Stimulated activated CD4-positive, alpha-beta T cell treated with anti-CD3 and anti-CD28 coated beads, Interleukin-2, amount 100 ng/mL, for 24 hours (primary cell): ENCODE measurements at places on chromosomes 1 and 21.

- no peak for DNase-seq
Measured at GRCh38 chr1:5986018-5986417, 6.2 kb downstream of the NPHP4 start.

GRCh38 chr1:109846846-109847245 lies 63.8 kb upstream of the CSF1 start:
- no peak for DNase-seq

DNA sequence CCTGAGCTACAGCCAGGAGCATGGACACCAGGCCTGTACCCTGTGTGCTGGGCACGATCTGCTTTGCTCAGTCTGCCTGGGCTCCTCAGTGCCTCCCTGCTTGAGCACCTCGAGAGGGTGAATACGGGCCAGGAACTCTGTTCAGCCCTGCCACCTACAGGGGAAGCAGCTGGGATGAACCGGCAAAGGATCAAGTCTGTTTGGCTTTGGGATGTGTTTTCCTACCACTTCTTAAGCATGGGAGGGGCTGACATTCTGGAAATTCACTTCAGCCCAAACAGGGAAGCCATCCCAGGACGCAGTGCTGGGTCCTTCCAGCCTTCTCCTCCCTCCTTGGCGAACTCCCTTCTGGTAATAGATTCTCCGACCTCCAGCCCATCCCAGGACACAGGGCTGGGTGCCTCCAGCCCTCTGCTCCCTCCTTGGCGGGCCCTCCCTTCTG lies 55.8 kb upstream of the SELENON start:
- DNase-seq = no peak

DNA sequence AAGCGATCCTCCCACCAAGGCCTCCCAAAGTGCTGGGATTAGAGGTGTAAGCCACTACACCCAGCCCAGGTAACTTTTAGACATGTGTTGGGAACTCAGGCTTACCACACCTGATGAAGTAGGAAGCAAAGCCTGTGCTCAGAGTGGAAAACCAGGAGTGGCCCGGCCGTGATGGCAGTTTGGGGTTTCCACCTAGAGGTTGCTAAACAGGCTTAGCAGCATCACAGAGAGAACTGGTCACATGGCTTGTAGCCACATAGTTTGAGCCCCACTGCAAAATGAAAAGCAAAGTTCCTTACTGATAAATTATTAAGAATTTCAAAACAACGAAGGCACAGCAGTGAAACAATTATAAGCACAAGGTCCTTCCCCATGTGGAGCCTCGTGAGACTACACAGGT lies 142.6 kb upstream of the CXADR start:
- DNase-seq = no peak

GRCh38 chr1:173333581-173333980 lies 126.5 kb upstream of the TNFSF4 start:
- no peak for DNase-seq

DNA sequence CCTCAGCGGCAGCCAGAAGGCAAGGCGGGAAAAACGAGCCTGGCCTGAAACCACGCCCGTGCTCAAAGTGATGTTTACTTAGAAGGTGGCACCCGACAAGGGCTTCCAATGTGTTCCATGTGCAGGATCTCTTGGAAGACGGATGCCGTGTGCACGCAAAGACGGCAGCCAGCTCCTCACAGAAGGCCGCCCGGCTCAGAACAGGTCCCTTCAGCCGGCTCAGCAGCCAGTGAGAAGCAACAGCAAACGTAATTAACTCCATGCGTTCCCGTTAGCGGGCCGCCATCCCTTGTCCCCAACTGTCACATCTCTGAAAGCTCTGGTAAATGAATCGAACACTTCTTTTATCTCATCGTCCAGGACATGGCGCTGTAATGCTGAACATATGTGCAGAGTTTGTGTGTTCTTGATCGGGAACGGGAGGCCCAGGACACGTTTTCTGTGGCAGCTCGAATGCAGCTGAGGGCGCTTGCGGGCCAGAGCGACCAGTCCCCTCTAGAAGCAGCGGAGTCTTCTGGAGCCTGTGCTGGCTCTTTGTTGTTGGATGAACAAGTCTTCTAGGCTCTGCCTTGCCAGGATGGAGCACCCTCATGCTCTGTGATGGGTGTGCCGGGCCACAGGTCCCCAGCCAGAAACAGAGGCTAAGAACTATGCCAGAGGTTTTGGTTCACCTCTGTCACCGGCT lies 94.6 kb upstream of the ARHGEF16 start:
- no peak for DNase-seq

DNA sequence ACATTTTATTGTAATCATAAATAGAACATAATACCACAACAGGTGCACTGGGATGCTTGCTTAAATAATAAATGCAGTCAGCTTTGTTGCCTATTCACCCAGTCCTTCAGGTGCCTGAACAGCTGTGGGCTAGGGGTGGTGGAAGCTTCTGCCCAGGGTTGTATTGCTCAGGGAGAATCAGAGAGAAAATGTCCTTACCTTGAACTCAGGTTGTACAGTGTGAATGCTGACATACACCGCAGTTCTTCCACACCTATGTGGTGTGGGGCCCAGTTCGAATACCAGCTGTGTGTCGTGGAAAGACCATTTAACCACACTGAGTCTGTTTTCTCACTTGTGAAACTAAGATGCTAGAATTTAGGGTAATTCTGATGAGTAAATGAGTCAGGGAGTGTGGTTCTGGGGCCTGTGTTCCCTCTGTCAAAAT lies 115.7 kb upstream of the ATP1A1 start:
- DNase-seq = peak; percentile 26

DNA sequence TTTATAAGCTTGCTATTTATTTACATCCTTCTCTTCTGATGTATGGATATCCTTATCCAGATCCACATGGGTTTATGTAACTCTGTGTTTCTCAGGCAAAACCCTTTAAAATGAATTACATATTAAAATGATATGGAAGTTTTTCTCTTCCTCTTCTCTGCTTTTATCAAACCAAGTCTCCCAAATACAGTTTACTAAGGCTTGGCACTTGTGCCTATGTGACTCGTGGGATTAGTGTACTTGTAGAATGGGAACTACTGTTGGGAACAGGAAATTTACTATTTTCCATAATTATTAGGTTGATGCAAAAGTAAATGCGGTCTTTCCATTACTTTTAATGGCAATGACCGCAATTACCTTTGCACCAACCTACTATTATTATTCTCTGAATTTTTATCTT lies 14.8 kb downstream of the SIM2 start:
- no peak for DNase-seq

GRCh38 chr1:178057912-178058534 lies 35.9 kb upstream of the RASAL2 start:
- DNase-seq = no peak

DNA sequence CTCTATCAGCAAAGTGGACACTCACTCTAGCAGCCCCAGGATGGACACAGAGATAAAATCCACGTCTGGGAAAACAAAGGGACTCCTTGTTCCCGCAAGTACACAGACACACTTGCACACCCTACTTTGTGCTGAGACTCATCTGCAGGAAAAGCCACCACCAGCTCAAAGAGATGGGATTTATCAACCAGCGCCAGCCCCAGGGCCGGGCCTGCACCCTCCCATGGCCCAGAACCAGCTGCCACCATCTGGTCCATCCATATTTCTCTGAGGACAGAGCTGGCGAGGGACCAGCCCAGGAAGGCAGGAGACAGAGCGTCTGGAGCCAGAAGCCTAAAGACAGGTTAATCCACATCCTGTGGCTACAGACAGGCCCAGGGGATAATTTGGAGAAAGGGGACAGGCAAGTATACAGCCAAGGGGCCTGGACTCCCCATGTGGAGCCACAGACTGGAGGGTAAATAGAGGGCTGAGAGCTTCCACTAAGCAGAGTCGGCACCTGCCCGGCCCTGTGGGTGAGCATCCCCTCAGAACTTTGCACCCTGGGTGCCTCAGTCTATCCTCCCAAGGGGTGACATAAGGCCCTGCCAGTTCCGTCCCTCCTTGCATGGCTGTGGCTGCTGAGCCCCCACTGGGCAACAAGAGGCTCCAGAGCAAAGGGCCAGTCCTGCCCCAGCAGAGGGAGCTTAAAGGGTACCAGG lies 233.9 kb downstream of the PTPRU start:
- DNase-seq = no peak

DNA sequence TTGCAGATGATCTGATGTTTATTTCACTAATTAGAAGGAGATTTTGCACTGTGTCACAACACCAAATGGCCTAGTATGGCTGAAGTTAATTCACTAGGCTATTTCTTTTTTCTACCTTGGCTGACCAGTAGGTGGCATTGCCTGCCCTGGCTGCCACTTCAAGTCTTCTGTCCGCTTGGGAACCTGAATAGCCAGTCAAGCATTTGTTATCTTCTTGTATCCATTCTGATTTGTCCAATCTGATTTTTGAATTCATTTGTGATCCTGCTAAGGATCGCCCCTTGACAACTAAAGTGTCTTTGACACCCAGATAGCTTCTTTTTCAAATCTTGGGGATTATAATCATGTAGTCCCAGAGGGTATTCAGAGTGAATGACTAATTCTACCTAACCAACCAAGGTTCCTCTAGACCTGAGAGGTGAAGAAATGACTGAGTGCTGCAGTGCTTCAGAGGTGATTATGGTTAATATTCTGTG lies 99.4 kb downstream of the GIPC2 start:
- DNase-seq = peak; percentile 32

DNA sequence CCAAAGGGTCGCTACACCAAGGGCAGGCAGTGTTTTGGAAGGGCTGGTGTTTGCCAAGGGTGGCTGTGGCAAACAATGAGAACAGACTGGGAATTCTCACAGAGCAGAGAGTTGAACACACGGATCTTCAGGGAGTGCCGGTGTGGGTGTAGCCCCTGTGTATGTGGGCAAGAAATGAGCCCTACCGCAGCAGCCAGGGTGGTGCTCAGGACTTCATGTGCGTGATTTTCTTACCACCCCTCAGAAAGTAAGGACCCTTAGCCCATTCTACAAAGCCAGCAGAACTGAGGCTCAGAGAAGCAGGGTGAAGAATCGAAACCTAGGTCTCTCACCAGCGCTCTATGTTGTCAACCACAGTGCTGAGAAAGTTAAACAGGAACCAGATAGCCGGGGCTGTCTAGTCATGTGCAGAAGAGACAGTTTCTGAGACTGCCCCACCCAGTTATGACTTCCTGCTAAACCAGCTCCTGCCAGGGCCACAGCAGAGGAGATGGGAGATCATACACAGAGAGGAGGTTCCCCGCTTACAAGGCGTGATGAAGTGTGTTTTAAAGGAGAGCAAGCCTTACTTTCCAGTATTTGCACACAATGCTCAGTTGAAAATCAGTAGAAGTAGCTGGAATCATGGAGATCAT lies 21.9 kb upstream of the MORC3 start:
- DNase-seq = peak; percentile 70

DNA sequence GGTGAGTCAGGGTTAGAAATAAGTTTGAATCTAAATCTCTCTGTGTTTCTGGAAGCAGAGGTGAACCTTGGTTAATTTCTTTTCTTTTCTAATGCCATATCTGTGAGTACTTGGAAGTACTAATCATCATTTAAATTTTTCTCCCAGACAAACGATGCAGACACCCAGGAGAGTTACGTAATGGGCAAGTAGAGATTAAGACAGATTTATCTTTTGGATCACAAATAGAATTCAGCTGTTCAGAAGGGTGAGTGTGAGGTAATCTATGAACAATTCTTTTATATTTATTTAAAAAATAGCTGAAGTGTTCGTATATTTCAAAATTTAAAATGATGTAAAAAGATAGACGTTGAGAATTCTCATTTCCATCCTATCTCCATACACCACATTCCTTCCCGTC lies 11.2 kb downstream of the C4BPA start:
- no peak for DNase-seq

DNA sequence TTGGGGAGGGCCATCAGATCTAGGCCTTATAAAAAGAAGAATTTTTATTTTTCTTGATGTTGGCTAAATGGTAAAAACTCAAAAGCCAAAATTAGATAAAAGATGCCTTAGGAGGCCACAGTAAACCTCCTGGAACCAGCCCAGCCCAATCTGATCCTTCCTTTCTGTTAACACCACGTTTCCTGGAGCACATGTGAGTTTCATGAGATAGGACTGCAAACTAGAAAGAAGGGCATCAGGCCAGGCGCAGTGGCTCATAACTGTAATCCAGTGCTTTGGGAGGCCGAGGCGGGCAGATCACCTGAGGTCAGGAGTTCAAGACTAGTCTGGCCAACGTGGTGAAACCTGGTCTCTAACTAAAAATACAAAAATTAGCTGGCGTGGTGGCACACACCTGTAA lies 6.7 kb downstream of the HSF2BP start:
- DNase-seq = no peak

DNA sequence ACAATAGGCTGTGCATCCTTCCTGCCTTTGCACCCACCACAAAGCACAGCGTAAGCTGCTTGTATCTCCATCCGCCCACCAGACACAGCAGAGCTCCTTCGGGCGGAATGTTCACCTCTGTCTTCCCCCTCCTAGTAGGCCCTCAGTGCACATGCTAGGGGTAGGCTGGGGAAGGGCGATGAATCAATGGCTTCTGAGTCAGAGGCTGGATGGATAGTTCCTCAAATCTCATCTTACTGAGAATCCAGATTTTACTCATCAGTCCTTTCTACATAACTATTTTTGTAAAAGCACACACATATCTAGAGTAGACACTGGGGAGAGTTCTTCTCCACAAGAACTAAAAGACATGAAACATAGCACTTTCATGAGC lies 73.8 kb downstream of the BCAR3 start:
- DNase-seq = peak; percentile 65
